ENCODE measurements at places on chromosomes 7 and 10. TPM values are rescaled to one million over a fixed set of nuclear protein-coding genes. Genes with fewer than 3 reads are reported as not detected.

ZEB1 gene
- total RNA-seq = 105 TPM

PNLIPRP3 gene
- total RNA-seq = not detected

TMEM26 gene
- 2.9 TPM for total RNA-seq

AKR1C8 gene
- not detected for total RNA-seq

EEF1AKMT2 gene
- 13.4 TPM for total RNA-seq

LRRC4 gene
- 1.3 TPM for total RNA-seq

PAPOLB gene
- not detected for total RNA-seq

HOXA13 gene
- not detected for total RNA-seq

SVOPL gene
- total RNA-seq = not detected

GTF2IRD2 gene
- total RNA-seq = 1.8 TPM

MINDY3 gene
- 29.7 TPM for total RNA-seq

PILRA gene
- 2.5 TPM for total RNA-seq

RNLS gene
- 1.5 TPM for total RNA-seq

SEMA3E gene
- total RNA-seq = 1.2 TPM

MACC1 gene
- total RNA-seq = 0.19 TPM

LSM8 gene
- total RNA-seq = 18.8 TPM

ARL5B gene
- total RNA-seq = 13.7 TPM

SPDYE11 gene
- total RNA-seq = not detected

AFAP1L2 gene
- 3.4 TPM for total RNA-seq

DIP2C gene
- 13.5 TPM for total RNA-seq

LRRN3 gene
- total RNA-seq = 0.76 TPM

VENTX gene
- total RNA-seq = not detected

DEPP1 gene
- total RNA-seq = 628 TPM

UCN3 gene
- not detected for total RNA-seq

LIPK gene
- total RNA-seq = not detected

Measured in glomerular endothelial cell (primary cell).